ENCODE measurements at places on chromosomes 7 and 10.
A peak's percentile ranks its signal among the peaks of the same experiment; 100 is the strongest.

DNA sequence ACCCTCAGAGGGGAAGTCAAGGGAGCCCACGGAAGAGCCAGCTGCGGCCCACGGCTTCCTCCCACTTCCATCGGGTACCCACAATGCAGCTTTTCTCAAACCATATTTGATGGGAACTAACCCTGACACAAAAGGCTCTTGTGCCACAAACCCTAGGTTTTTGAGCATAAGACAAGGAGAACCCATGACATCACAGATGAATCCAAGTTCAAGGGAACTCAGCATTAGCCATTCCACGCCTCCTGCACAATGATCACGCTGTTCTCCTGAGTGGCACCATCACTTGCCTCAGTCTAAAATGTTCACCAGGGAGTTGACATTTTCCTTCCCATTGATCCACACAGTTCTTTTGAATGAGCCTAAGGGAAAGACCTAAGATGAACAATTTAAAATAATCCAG lies 70.4 kb downstream of the ITIH5 start:
- DNase-seq, result no peak

DNA sequence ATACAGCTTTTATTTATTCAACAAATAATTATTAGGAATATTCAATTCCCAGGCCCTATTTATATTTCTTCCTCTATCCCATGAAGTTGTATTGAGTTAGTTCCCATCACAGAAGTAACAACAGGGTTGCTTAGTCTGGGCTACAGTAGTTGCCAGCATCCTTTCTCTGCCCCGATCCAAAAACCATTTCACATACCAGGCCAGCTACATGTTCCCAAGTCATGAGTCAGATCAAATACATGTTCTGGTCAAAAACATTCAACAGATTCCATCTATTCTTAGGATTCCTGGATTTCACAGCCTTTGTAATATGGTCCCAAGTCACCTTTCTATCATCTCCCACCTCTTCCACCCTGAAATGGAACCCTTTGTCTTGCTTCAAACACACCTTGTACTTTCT lies 91.6 kb downstream of the RAB11FIP2 start:
- DNase-seq, result no peak

GRCh38 chr7:101085162-101085964 lies at the start of gene TRIM56:
TRIM56 (plus strand) TSS chr7:101085481; CDS start chr7:101087313, 1,832 bp downstream.
- DNase-seq, result peak; percentile 49

DNA sequence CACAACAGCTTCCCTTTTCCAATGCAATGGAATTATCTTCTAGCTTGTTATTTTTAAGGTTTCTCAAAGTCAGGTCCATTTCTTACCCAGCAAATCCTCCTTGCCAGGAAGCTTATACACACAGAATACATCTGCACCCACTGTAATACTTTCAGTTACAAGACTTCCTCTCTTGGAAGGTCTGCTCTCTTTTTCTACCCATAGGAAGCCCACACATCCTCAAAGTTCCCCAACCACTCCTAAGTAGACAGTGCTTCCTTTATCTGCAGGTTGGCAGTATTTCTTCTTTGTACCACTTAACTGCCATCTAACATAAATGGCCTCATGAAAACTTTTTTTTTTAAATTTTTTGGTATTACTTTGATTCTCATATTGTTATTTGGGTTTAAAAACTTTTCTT lies 155.6 kb downstream of the TAX1BP1 start:
- no peak for DNase-seq
